ENCODE measurements at places on chromosomes 12 and 14.

DNA sequence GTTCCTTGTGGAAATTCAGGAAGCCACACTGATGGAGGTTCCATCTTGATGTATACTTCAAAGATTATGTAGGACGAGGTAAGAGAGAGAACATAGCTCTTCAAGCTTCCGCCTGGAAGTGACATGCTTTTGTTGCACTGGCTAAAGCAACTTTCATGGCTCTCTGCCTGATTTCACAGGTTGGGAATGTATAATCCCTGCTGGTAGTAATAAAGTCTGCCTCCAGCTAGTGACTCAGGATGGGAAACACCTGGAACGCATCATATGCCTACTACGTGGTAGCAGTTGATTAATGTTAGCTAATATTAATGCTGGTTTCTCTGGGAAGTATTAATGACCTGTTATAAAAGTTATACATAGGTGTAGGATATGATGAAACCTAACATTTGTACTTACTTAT lies 71.1 kb downstream of the PELI2 start:
- DNase-seq: no peak

- no peak for DNase-seq
Observed at GRCh38 chr14:73168691-73169090, 32.4 kb downstream of the PSEN1 start.

- DNase-seq: no peak
Observed at GRCh38 chr14:68417009-68417650, 375.7 kb downstream of the ZFP36L1 start.

- DNase-seq: no peak
Observed at GRCh38 chr12:123950476-123951349, 21.9 kb downstream of the CCDC92 start.

DNA sequence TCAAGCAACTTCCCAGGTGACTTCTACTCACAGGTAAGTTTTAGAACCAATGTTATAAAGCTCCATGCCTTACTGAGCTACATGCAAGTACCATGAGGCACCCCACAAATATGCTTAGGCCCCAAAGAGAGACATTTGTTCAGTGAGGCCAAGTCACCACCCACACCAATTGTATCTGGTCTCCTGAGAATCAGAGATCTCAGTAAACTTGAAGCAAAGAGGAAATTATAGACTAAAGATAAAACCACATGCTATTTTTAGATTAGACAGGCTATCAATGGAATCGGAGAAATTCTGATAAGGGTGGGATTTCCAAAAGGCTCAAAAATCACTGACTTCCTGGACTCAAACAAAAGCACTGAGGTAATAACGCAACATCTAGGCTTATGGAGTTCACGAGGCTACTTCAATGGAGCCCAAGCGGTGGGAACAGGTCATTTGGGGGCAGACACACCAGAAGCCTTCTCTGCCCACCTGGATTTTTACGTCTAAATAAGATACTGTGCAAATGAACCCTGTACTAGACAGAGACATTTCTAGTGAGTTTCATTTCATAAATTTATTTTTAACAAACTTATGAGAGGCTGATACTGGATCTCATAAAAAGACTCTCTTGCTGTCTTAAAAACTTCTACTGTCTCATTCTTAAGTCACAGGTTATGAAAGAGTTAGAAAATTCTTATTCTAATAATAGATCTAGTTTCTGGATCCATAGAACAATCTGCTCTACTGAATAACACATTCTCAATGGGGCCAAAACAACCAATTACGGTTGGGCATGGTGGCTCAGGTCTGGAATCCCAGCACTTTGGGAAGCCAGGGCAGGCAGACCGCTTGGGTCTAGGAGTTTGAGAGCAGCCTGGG lies 7.7 kb downstream of the SLC15A4 start:
- DNase-seq: no peak

DNA sequence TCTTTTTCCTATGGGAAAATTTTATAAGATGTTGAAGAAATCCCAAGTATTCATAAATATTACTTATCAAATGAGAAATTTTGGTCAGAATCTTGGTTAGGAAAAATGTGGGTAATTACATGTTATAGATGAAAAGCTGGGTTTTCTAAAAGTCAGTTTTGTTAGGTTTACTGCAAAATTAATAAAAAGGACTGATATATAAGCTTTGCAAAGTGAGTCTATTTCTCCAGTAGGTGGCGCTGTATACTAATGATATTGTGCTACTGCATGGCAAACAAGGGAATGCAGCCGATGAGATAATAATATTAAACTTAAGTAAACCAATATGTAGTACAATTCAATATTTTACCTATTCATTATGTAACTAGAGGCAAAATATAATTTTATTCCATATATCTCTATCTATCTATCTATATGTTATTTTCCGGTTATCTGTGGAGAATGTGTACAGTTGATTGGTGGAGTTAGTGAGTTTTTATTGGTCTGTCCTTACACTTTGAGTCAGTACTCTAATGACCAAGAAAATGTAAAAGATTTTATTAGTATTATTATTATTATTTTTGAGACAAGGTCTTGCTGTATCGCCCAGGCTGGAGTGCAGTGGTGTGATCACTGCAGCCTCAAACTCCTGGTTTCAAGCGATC lies 32.9 kb downstream of the MIPOL1 start:
- peak; percentile 19 for DNase-seq

GRCh38 chr12:55738123-55739024 lies 4.5 kb upstream of the GDF11 start:
- peak; percentile 71 for DNase-seq

DNA sequence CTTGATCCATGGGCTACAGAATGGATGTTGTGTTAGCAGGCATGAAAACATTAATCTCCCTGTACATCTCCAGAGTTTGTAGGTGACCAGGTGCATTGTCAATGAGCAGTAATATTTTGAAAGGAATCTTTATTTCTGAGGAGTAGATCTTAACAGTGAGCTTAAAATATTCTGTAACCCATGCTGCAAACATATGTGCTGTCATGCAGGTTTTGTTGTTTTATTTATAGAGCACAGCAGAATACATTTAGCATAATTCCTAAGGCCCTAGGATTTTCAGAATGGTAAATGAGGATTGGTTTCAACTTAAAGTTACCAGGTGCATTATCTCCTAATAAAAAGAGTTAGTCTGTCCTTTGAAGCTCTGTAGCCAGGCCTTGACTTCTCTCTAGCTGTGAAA lies 3.5 kb upstream of the FITM1 start:
- no peak for DNase-seq

DNA sequence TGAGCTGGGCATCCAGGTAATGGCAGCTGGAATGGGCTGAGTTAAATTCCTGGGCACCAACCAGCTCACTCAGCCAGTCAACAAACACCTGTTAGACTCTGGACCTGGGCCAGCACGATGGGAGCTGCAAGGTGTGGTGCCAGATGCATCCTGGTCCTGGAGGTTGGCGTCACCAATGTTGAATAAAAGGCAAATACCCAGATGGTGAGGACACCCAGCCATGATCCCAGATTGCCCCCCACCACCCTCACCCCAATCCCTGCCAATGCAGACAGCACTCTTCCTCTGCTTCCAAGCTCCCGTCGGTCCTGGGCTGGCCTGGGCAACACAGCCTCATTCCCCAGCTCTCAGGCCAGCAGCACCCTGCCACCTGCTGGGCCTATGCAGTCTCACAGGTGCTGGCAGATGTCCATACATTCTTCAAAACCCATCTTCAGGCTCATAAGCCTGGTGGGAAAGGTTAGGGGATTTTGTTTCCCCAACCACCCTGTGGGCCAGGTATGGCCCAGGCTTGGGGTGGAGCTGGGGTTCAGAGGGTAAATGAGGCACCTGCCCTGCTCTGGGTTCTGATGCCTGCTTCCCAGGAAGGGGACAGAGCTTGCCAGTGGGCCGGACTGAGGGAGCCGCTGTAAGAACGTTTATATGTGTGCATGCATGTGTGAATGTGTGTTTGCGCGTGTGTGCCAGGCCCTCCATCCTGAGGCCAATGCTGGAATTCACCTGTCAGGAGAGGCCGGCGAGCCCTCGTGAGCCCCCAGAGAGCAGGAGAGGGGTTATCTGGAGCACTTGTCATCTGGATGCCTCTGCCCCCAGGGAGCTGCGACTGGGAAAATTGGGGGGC lies 58.0 kb downstream of the LGMN start:
- peak; percentile 62 for DNase-seq

GRCh38 chr14:65840786-65841185 lies 428.3 kb downstream of the FUT8 start:
- no peak for DNase-seq

- DNase-seq: no peak
Observed at GRCh38 chr14:66300886-66301285, 185.3 kb upstream of the CCDC196 start.

DNA sequence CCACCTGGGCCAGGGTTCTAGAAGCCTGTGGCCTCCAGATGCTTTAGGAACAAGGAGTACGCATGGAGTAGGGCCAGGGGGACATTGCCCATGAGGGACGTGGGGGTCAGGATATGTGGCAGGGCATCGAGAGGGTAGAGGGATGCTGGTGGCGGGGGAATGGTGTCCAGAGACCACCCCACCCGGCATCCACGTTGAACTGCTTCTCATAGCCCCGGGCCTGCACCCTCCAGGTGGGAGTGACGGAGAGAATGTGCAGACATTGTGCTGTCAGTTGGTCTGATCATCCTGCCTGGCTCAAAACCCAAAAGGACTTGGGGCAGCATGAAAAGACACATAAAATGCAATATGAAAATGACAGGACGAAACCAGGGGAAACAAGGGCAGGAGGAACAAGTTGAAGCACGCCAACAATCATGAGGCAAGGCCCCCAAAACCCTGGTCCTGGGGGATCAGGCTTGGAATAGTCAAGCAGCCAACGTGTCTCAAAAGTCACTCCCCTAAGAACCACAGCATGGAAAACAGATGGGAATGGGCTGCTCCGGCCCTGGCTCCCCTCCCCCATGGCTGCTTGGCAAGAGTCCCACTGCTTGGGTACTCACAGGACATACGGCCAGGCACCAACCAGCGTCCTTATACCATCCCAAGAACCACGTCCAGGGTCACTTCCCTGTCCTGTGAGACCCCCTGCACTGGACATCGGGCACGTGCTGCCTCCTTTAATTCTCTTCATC lies 117.9 kb downstream of the DICER1 start:
- peak; percentile 34 for DNase-seq

DNA sequence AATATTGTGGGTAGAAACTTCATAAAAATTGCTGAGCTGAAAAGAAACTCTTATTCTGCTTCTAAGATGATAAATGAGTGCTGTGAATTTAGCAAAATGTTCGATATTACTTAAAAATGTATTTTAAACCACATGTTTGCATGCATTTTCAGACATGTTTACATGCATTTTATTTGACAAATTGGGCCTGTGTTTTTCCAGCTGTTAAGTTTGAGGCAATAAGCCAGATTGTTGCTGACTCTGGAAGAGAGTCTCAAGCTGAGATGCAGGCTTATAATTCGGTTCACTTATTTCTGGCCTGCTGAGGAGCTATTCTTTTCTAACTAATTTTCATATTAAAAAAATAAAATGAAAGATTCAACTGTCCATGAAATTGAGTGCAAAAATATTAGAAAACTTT lies 110.1 kb downstream of the SYNE2 start:
- DNase-seq: no peak

DNA sequence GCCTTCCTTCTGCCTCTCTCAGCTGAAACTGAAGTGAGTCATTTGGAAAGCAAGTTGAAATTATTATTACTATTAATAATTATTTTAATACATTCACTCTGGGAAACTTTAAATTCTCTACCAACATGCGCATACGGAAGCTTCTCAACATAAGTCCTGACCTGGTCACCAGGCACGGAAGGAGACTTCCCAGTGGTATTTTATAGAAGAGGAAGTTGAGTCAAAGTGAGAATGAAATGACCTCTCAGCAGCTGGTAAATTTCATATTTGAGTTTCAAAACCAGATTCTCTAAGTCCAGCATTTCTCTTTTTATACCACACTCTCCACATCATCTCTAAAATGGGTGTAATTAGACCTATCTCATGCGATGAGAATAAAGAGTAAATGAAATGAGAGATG lies 747.4 kb downstream of the VRK1 start:
- DNase-seq: no peak

- no peak for DNase-seq
Observed at GRCh38 chr12:53098354-53098981, 1.0 kb downstream of the IGFBP6 start.

DNA sequence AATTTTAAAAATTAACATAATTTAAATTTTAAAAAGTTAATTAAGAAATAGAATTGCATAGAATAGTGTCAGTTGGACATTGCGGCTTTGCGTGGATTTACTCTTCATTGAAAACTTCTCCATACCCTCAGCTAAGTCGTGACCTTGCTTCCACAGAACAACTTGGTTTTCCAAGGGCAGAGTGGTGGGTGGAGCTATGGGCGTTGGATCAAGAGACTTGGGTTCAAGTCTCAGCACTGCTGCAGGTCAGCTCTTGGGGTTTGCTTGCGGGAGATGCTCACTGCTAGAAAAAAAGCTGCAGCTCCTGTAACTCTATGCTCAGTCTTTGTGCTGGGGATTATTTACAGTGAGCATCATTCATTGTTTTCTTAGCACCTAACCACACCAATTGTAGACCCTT lies 133.7 kb downstream of the PRIMA1 start:
- DNase-seq: no peak

DNA sequence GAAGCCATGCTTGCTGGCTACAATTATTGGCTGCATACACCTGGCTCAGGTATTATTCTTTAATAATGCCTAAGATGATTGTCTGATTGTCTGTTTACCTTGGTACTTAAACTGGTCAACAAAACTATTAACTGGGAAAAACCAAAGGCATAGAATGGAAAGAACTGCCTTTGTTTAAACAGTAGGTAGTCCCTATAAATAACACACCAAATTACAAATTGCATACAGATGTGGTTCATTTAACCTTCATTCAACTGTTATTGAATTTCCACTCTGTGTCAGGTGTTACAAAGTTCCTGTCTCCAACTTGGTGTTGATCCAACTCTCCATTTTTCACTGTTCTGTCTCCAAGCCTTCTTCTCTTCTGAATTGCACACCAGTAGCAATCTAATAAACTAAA lies 79.8 kb upstream of the FSCB start:
- DNase-seq: no peak

DNA sequence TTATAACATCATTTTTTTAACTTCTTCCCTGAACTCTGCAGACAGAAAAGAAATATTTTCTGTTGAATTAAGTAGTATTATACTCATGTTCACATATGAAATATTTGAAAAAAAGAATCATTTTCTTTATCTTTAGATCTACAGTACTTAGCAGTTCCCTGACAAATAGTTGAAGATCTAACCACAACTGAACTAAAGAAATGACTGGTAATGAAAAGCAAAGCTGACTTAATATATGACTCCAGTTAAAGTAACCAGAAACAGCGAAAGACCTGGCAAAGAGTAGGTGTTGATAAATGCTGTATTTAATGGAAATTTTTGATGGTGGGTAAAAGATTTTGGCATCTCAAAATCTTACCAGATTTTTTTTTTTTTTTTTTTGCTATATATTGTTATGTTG lies 207.1 kb upstream of the SLC16A7 start:
- no peak for DNase-seq

DNA sequence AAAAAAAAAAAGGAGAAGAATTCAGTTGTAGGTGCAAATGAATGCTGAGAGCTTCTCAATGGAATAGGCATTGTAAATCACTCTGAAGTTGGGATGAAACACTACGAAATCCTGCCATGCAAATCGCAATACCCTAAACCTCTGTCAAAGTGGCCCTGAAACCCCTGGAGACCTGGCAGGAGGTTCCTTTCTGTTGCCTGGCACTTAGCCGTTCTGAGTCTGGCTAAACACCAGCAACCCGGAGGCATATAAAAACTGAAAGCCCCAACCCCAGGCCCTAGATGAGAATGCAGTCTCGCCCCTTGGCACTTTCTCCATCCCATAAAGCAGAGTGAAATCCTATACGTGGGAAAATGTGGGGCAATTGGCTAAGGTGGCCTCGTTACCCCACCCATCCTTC lies 151.5 kb upstream of the PARP11 start:
- DNase-seq: no peak
